ENCODE measurements at places on chromosomes 11 and 22.

DNA sequence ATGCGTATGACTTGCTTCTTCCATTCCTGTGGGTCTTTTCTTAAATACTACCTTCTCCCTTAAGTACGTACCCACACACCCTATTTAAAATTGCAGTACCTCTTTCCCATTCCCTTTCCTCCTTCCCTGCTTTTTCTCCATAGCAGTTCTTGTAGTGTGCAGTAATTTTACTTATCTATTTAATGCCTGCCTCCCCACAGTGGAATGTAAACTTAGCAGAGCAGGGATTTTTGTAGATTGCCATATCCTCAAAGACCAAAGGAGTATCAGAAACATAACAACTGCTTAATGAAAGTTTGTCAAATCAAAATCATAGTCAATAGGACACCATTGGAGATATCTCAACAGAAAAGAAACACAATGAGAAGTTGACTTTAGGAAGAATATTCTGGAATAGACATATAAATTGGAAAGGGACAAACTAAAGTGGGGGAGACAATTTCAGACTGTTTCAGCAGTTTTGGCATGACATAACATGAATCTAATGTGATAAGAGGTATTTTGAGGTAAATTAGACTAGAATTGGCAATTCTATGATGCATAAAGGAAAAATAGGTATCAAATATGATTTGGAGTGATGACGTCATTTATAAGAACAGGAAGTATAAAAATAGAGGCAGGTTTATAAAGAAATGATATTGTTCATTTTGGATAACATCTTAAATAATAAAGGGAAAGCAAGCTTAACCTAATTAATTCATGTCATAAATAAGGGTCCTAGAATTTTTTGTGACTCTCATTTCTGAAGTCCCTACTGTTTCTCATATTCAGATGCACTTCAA lies 188.4 kb downstream of the SOX6 start:
- DNase-seq = no peak

DNA sequence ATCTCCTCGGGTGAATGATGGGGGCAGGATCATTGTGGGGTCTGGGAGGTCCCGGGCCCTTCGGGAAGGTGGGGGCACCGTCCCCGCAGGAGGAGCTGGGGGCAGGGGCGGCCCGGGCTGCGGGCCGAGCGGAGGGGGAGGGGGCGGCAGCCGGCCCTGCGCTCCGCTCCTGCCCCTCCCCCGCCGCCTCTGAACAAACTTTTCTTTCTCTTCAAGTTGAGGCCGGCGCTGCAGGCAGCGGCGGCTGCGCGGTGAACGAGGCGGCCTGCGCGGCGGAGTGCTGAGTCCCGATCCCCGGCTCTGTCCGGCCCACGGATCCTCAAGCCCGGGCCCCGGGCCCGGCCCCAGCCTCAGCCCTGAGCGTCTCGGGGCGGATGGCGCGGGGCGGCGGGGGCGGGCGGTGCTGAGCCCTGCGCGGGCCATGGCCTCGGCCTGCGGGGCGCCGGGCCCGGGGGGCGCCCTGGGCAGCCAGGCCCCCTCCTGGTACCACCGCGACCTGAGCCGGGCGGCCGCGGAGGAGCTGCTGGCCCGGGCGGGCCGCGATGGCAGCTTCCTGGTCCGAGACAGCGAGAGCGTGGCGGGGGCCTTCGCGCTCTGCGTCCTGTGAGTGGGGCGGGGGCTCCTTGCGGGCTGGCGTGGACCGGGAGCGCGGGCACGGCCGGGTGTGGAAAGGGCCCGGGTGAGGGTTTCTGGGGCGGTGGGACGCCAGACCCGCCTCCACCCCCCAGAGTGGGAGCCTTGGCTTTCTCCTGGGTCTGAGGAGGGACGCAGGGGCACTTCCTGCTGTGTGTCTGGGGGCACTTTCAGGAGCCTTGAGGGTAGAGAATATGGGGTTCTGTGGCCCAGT lies at the start of gene INPPL1:
Gene INPPL1, plus strand, starts transcription at position 204 of the 847 bp plus-strand sequence. Its CDS starts 218 bp downstream, at position 422.
- DNase-seq = no peak

- no peak for DNase-seq
Measured at GRCh38 chr11:86749376-86749775, 51.0 kb upstream of the PRSS23 start.

DNA sequence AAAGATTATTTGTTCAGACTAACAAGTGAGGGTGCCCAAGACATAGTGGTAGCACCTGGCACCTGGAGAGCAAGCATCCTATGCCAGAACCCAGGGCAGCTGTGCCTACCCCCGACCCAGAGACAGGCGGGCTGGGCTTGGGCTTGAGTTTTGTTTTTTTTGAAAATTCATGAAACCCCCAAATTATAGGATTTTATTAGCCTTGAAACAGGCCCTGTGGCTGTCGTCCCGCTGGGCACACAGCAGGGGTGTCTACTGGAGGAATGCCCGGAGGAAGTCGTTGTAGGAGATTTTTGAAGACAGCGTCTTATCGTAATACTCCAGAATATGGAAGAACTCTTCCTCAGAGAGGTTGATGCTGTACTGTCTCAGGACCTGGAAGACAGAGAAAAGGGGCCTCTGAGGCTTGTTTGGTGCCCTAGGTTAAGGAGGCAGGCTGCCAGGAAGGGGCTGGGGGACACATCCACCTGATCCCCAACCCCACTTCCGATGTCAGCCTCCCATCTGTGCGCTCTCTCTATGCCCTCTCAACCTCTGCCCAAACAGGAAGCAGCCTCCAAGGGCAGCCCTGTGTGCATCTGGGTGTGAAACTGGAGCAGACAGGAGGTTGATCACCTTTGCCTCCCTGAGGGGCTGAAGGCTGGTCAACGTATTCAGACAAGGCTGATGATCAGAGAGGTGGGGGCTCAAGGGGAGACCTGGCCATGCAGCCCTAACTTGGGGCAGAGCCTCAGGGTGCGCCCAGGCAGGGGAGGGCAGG lies 117.0 kb downstream of the MPPED1 start:
- no peak for DNase-seq

All from stimulated activated CD8-positive, alpha-beta memory T cell treated with anti-CD3 and anti-CD28 coated beads, Interleukin-15, amount 100 ng/mL, for 48 hours (primary cell).